ENCODE measurements at places on chromosomes 16 and 17. TPM values are rescaled to one million over a fixed set of nuclear protein-coding genes. Genes with fewer than 3 reads are reported as not detected.

- DNase-seq, result no peak
Observed at GRCh38 chr16:2004795-2005517, 4.7 kb downstream of the ZNF598 start.

- no peak for DNase-seq
Observed at GRCh38 chr17:69809331-69809730, 265.7 kb upstream of the KCNJ16 start.

- no peak for DNase-seq
Observed at GRCh38 chr16:24652209-24652712, 77.2 kb upstream of the TNRC6A start.

GRCh38 chr16:69514356-69514755 lies 51.4 kb upstream of the NFAT5 start:
- no peak for DNase-seq

The USH1G gene
- 0.04 TPM for polyA plus RNA-seq

GRCh38 chr17:28173031-28173561 lies 130.6 kb downstream of the NLK start:
- DNase-seq, result no peak

- DNase-seq, result no peak
Observed at GRCh38 chr17:300881-301280, 51.7 kb downstream of the RPH3AL start.

DNA sequence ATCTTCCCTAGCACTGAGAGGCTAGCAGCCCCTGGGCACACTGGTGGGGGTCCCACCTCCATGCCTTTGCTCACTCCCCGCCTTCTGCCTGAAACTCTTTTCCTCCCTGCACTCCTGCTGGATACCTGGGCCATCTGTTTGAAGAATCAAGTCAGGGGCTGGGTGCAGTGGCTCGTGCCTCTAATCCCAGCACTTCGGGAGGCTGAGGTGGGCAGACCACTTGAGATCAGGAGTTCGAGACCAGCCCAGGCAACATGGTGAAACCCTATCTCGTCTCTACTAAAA lies 15.7 kb downstream of the FOXJ1 start:
- no peak for DNase-seq

The TAC4 gene
- polyA plus RNA-seq, result 1.9 TPM

DNA sequence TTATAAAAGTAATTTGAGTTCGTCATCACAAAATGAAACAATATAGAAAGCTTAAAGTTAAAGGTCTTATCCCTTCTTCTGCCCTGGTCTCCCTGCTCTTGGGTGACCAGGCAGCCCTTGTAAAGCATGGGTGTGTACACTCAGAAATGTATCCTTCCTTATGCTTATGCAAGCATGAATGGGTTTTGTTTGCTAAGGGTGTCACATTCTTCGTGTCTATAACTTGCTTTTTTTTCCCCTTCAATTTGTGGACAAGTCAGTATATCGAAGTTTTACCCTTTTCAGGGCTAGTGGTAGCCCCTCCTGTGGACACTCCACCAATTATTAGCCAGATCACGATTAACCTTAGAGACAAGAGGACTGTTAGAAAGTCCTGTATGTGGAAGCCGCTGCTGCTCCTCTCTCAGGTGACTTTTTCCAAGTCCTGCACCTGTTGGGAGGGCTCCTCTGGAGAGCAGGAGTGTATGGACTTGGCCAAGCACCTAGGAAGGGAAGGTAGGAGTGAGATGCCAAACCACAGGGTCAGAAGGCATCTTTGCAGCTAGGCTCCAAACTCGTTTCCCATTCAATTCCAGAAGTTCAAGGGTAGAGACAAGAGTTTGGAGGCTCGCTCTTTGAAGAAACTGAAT lies 50.9 kb downstream of the LDHD start:
- no peak for DNase-seq

- DNase-seq, result peak; percentile 80
Observed at GRCh38 chr16:85238233-85238647, 126.0 kb upstream of the CIBAR2 start.

The ATP2A3 gene
- polyA plus RNA-seq, result 5.1 TPM

The CDRT15L2 gene
- polyA plus RNA-seq, result not detected

The CCL3 gene
- polyA plus RNA-seq, result 6.5 TPM

DNA sequence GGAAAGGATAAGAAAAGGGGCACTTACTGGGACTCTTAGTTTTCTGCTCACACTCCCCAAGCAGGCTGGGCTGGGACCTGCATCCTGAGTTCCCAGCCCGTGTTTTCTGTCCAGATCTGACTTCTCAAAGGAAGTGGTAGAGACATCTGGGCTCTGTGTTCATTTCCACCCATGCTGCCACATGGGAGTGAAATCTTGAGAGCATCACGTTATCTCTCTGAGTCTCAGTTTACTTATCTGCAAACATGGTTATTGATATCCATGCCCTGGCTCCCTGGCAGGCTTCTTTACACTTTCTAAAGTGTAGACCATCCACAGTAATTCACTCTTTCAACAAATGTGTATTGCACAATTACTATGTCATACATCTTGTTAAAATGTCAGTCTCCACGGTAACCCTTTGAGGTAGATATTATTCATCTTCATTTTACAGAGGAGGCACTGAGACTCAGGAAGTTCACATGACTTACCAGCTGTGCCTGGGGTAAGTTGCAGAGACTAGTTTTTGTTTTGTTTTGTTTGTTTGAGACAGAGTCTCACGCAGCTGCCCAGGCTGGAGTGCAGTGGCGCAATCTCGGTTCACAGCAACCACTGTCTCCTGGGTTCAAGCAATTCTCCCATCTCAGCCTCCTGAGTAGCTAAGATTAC lies 3.4 kb downstream of the ZNF688 start:
- no peak for DNase-seq

- DNase-seq, result no peak
Observed at GRCh38 chr17:4946312-4946976, 1.9 kb downstream of the PFN1 start.

The AOC3 gene
- 14.5 TPM for polyA plus RNA-seq

The TMEM101 gene
- 32.3 TPM for polyA plus RNA-seq

- DNase-seq, result no peak
Observed at GRCh38 chr17:72390675-72391508, 270.1 kb downstream of the SOX9 start.

The CNTNAP1 gene
- polyA plus RNA-seq, result 8.3 TPM

The SOX15 gene
- polyA plus RNA-seq, result 1.3 TPM

- no peak for DNase-seq
Observed at GRCh38 chr17:5467416-5467815, 1.4 kb downstream of the DHX33 start.

Data from muscle of arm (tissue), 14 donors.